Mononuclear cell (primary cell): ENCODE measurements at places on chromosomes 7 and 10. TPM values are rescaled to one million over a fixed set of nuclear protein-coding genes. Genes with fewer than 3 reads are reported as not detected.

TUBAL3 gene
- not detected for total RNA-seq

RPEL1 gene
- not detected for total RNA-seq

IQUB gene
- 0.52 TPM for total RNA-seq

MCMBP gene
- 29.6 TPM for total RNA-seq

ENTPD7 gene
- 4.6 TPM for total RNA-seq

PRSS2 gene
- total RNA-seq: not detected

DLD gene
- 118 TPM for total RNA-seq

GIMAP2 gene
- total RNA-seq: 159 TPM

GAD2 gene
- total RNA-seq: under 0.01 TPM

FAM3C gene
- 24.9 TPM for total RNA-seq

GPR146 gene
- 4.3 TPM for total RNA-seq
